ENCODE measurements at places on chromosomes 3 and 15.
A peak's percentile ranks its signal among the peaks of the same experiment; 100 is the strongest.

DNA sequence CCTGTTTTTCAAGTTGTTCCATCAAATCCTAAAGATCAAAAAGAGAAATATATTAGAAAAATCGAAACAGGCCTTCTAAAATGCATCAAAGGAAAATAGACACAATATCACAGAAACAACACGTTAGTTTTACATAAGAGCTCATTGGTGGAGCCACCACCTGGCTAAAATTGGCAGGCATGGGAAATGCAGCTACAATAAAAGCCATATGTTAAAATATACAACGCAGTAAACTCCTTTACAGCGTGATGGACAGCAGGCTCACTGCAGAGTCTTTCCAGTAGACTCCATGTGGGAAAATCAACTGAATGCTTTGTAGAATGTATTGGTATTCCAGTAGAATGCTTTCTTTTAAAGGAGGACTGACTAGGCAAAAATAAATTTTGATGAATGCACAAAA lies 40.9 kb upstream of the MYO5C start:
- no peak for DNase-seq

DNA sequence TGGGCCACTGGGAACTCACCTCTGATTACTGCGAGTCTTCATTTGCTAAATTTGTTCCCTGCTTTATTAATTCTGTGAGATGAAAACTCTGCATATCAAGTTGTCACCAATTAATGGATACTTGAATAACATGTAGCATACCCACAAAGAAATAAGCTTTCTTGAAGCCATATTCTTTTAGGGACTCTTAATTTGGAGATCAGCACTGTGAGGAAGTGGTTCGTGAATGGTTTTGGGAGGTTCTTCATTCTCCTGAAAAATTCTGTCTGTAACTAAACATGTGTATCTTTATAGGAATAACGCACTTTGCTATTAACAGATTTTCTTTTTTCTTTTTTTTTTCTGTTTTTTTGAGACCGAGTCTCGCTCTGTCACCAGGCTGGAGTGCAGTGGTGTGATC lies 19.1 kb upstream of the TBC1D5 start:
- DNase-seq, result no peak

GRCh38 chr3:94862703-94863102 lies 799.8 kb downstream of the NSUN3 start:
- DNase-seq, result peak; percentile 28

DNA sequence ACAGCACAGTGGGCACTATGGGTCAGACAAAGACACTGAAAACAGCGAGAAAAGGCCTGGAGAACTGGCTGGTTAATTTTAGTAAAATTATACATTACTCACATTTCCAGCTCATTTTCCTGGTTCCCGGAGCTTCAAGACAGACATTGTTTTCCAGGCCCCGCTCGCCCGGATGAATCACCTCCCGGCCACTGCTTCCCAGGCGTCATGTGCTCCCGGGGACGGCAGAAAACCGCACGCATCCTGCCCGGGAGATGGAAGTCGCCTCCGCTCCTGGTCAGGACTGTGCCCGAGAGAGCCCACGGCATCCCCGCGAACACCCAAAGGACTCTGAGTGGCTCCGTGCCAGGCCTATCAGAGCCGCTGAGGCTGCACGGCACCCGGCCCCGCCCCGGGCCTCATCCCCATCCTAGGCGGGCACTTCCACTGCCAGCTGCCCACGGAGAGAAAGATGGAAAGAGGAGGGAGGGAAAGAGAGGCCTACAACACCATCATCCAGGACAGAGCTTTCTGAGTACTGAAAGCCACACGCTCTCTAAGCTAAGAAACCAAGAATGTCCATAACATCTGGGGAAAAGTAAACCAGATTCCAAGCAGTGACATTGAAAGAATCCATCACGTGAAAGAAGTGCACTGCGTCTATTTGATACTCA lies 75.1 kb downstream of the VGLL4 start:
- peak; percentile 95 for DNase-seq

DNA sequence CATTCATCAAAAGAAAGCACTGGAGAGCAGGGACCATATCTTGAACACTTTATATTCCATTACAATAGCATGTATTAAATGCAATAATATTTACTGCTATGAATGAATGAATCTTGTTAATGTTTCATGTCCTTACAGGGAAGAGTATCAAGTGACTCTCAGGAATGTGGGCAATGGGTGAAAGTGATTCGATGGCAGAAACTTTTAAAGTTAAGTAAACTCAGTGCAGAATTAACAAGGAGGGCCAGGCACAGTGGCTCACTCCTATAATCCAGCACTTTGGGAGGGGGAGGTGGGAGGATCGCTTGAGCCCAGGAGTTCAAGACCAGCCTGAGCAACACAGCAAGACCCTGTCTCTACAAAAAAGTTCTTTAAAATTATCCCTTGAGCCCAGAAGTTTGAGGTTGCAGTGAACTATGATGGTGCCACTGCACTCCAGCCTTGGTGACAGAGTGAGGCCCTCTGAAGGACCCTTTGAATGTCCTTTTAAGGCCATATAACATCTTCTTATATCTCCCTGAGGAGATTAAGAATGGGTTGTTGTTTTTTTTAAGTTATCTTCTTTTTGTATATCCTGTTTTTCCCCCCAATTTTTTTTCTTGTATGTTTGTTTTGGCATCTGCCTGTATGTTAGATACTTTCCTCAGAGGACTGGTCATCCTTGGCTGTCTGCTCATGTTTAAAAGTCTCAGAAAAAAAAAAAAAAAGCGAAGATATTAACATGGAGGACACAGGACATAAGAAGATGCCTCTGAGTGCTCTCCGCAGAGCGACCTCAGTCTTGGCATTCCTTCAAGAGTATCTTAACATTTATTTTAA lies 9.6 kb upstream of the FSIP1 start:
- DNase-seq, result no peak

DNA sequence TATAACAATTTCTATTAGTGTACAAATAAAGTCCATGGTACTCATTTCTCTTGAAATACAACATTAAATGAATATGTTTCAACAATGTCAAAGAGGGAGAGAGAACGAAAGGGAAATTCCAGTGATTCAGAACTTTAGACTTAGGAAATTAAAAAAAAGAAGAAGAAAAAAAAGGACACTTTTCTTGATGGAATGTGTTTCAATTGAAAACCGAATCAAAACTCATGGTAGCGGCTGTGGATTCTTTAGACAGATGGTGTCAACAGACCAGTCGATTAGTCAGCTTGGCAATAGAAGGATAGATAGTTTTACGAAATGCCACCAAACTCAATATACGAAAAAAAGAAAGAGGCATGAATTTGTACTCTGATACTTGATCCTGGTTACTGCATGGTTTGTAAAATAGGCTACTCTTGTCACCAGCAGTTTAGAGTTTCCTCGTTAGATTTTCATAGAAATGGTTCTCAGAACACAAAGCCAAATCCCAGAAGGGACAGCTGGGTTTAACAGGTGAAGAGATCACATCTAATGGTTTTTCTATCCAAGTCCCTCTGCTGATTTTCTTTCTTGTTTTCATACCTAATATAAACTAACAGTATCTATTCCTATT lies 793.5 kb downstream of the ROBO1 start:
- no peak for DNase-seq

- DNase-seq, result no peak
These were observed 57.9 kb upstream of the DCUN1D1 start for GRCh38 chr3:183038221-183038620.

DNA sequence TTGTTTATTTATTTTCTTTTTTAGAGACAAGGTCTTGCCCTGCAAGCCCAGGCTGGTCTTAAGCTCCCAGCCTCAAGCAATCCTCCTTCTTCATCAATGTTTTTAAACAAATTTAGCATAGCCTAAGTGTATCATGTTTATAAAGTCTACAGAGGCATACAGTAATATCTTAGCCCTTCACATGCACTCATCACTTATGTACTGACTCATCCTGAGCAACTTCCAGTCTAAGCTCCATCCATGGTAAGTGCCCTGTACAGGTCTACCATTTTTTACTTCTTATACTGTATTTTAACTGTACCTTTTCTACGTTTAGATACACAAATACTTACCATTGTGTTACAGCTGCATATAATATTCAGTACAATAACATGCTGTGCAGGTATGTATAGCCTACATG lies 860.0 kb downstream of the FHIT start:
- no peak for DNase-seq

DNA sequence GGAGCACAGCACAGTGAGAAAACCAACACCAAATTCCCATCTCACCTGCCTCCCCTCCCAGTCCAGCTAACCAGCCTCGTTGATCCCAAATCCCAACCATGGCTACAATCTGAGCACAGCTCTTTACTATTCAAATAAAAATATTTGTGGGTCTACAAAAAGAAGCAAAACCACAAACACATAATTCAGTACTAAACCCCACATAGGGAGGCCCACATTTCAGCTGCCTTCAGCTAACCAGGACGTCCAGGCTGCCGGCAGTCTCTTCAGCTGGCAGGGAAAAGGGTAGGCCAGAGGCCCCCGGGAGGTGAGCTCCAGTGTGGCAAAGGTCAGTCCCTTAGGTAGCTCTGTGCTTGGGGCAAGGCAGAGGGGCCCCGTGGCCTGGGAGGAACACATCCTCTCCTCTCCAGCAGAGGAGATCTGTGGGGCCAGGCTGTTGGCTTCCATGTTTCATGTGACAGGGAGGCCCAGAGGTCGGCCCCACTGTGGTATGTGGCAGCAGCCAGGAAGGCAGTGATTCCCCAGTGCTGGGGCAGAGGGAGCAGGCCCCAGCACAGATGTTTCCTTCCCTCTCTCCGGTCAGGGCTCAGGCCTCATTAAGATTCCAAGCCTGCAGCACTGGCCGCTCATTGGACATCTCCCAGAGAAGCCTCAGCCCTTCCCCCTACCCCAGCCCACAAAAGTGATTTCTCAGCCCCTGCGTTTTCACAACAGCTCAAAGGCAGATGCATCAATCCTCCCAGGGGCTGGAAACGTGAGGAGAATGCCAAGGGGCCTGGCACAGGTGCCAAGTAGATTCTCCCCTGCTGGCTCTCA lies 381.4 kb downstream of the NTRK3 start:
- DNase-seq, result peak; percentile 89

- peak; percentile 53 for DNase-seq
These were observed 32.6 kb downstream of the MB21D2 start for GRCh38 chr3:192884777-192885773.

GRCh38 chr3:13495351-13495813 lies 15.3 kb downstream of the HDAC11 start:
- no peak for DNase-seq

DNA sequence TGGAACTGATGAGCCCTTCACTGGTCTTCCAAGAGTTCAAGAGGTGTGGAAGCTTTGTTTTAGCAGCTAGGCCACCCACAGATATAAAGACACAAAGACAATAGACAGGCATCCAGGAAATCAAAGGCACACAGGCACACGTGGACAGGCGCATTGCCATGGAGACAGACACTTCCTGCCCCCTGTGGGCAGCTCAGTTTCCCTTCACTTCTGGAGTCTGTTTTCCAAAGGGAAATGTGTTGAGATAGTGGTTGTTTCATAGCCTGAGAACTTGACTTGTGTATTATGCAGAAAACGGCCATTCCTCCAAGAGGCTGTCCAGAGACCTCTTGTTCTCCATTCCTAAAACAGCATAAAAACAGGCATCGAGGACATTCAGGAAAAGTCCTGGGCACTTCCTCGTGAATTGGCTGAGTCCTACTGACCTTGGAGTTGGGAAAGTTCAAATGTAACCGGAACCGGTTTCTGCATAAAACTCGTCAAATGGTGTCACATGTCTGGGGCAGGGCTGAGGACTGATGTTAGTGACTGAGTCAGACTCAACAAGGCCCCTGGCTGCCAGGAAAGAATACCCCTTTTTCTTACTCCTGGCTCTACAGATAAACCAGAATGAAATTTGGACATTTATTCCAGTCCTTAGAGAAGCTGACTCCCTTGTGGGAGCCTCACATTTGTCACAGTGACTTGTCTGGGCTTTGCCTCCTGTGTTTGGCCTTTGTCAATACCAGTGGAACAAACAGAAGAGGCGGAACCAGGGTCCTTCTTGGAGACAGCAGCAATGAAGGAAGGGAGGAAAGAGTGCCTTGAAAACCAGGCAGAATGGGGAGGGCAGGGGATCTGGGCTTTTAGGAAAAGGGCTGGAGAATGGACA lies 1.3 kb downstream of the ALPK3 start:
- DNase-seq, result peak; percentile 34

- peak; percentile 35 for DNase-seq
These were observed 12.3 kb downstream of the BTLA start for GRCh38 chr3:112486811-112487505.

- no peak for DNase-seq
These were observed 9.3 kb downstream of the TRA2B start for GRCh38 chr3:185928496-185928895.

GRCh38 chr3:105758451-105758850 lies 110.4 kb downstream of the CBLB start:
- no peak for DNase-seq

GRCh38 chr15:99438691-99439523 lies 126.9 kb upstream of the MEF2A start:
- peak; percentile 59 for DNase-seq

DNA sequence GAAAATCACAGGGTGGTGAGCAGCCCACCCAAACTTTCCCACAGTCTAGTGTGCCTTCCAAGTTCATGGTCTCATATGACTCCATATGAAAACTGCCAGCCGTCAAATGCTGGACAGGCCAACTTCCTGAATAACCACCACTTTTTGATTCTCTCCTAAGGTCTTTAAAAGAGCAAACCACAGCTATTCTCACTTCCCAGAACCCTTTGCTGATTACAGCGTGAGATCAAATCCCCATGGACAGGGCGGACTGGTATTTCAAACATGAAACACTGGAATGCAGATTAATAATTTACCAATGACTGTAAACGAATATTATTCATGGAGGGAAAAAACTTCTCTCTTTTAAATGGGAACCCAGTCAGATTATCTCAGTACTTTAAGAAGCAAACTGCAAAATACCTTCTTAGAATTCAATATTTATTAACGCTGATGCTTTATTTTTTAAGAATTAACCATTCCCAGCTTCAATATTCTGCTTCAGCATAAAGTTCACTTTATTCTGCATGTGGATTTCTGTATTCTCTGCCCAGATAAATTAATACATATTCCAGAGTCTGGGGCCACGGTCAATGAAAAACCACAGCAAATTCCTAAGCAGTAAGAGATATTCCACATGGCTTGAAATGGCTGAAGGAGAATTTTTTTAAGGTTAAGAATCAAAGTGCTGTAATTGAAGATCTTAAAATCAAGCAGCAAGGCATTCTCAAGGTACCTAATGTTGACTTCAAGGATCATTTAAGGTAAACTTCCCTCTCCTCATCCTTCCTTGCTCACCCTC lies 42.9 kb downstream of the MYO1E start:
- peak; percentile 76 for DNase-seq

DNA sequence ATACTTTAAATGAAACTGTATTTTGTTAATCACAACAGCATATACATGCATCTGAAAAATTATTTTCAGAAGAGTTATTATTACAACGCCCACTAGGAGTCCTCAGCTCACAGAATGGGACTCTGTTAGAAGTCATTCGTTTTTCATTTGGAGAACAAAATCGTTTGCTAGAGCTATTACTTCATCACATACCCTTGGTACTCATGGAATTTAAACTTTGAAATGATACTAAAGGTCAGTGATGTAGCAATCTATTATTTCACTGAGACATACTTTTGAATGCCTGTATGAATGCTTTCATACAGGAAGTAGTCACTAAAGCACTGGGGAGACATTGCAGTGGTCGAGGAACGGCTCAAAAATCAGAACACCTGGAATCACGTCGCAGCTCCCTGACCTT lies 198.1 kb downstream of the MBNL1 start:
- DNase-seq, result peak; percentile 75

- DNase-seq, result no peak
These were observed 170.7 kb upstream of the FAM3D start for GRCh38 chr3:58837141-58837843.
